Activated naive CD4-positive, alpha-beta T cell treated with anti-CD3 and anti-CD28 coated beads for 36 hours (primary cell): ENCODE measurements at places on chromosomes 16 and 17.
A peak's percentile ranks its signal among the peaks of the same experiment; 100 is the strongest.

DNA sequence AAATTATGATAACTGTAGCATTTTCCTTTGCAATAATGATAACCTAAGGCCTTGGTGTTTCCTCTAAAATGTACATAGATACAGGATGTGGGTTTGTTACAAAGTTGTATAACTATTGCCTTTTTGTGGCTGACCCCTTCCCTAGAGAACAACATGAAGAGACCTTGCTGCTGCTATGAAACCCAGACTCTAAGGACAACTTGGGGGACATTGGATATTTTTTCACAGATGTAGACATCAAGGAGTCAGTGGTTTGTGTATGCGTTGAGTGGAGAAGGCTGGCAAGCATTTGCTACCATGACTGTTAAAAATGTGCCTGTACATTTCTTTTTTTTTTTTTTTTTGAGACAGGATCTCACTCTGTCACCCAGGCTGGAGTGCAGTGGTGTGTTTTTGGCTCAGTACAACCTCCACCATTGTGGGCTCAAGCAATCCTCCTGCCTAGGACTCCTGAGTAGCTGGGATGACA lies 12.3 kb downstream of the HMOX2 start:
- DNase-seq: no peak

GRCh38 chr16:47142821-47143676 lies 696 bp downstream of the NETO2 start:
- DNase-seq: peak; percentile 64

GRCh38 chr16:76676356-76676755 lies 399.2 kb downstream of the CNTNAP4 start:
- DNase-seq: no peak

DNA sequence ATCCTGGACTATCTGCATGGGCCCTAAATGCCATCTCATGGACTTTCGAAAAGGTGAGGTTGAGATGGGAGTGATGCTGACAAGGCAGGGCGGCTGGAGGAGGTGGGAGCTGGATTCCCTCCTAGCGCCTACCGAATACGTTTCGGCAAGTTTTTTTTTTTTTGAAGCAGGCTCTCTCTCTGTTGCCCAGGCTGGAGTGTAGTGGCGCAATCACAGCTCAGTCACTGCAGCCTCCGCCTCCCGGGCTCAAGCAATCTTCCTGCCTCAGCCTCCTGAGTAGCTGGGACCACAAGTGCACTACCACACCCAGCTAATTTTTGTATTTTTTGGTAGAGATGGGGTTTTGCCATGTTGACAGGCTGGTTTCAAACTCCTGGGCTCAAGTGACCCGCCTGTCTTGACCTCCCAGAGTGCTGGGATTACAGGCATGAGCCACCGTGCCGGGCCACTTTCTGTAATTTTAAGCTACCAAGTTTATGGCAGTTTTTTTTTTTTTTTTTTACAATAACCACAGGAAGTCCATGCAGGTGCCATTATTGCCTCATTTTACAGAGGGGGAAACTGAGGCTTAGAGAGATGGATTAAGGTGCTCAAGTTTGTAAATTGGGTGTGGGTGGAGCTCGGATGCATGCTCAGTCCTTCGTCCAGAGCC lies 246.4 kb downstream of the PRKCA start:
- no peak for DNase-seq

GRCh38 chr16:1245452-1246020 lies 5.0 kb downstream of the TPSAB1 start:
- DNase-seq: no peak

DNA sequence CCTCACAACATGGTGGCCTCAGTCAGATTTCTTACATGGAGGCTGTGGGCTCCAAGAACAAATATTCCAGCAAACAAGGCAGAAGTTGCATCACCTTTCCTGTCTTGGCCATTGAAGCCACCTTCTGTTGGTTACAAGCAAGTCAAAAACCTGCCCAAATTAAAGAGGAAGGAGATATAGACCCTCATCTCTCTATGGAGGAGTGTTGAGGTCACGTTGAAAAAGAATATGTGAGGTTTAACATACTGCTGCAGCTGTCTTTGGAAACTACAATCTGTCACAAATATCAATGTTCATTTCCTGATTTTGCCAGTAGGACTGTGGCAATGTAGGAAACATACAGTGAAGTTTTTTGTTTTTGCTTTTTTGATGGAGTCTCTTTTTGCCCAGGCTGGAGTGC lies 211.4 kb downstream of the COPRS start:
- no peak for DNase-seq

DNA sequence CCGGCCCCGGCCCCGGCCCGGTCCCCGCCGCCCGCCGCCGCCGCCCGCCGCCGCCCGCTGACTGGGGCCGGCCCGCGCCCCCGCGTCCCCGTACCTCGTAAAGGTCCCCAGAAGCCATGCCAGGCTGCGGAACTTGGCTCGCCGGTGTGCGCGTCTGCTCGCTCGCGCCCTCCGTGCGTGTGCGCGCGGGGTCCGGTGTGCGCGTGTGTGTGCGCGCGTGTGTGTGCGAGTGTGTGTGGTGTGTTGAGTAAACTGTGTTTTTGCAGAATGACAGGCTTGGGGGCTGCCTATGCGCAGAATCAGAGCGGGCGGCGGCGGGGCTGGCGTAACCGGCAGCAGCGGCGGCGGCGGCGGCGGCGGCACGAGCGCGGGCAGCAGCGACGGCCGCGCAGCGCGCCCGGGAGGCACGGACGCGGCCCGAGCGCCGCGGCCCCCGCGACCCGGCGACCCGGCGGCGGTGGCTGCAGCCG lies 307 bp downstream of the CDYL2 start:
- peak; percentile 63 for DNase-seq

GRCh38 chr17:10523064-10523463 lies 4.7 kb upstream of the MYH1 start:
- no peak for DNase-seq

DNA sequence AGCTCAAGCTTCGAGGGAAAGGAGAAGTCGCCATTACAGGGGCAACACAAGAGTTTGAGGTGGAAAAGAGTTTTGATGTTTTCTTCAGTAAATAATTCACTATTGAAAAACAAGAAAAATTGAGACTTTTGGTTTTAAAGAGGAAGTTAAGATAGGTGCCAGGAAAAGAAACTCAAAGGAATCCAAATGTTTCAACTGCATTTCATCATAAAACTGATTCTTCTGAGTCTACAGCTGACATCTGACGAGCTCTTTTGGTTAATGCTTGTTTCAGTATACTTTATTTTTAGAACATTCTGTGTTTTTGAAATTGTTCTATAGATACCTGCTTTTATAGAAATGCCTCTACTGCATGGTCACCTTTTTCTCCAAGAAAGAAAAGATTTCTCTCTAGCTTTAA lies 54.0 kb downstream of the ERN1 start:
- no peak for DNase-seq

DNA sequence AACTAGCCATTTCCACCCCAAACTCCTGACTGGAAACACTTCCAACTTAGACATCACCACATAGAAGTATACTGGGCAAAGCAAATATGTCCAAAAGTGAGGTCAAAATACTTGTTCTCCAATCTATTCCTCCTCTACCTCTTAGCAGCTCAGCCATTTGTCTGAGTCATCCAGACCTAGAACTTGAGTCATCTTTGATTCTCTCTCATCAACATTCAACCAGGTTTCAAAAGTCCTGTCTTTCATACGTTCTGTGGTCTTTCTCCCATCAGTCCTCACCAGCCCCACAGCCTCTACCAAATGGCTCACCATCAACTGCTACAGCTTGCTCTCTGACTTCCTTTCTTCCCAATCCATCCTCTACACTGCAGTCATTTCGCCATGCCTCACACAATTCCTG lies 6.8 kb downstream of the ANKFY1 start:
- DNase-seq: no peak

DNA sequence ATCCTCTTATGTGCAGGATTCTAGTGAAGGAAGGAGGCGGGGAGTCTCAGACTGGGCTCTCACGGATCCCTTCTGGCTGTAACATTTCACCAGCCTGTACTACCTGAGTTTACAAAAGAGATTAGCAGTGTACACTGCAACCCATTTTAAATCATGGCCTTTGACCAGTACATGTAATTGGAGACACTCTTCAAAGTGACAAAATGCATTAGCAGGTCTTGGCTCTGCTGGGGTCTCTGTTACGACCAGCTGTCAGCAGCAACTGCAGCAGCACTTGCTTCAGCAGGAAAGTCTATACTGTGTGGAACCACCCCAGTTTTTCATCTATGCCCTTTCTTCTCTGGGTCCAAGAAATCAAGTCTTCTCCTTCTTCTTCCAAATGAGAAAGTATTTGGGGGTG lies 322.8 kb upstream of the ASIC2 start:
- no peak for DNase-seq

DNA sequence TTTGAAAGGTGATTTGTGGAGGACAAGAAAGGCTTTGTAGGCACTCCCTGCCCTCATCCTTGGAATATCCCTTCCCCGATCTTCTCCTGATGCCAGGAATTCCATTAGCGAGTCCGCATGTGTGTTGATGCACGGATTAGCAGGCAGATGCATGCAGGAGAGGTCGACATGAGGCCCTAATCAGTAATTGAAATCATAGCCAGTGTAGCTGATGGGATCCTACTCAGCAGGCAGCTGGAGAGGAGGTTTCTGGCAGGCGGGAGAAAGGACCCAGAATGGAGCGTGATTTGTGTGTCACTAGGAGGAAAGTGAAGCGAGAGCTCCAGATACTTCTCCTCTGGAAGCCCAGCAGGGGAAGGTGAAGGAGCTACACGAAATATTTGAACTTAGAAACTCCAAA lies 196.3 kb upstream of the CDH11 start:
- DNase-seq: no peak

DNA sequence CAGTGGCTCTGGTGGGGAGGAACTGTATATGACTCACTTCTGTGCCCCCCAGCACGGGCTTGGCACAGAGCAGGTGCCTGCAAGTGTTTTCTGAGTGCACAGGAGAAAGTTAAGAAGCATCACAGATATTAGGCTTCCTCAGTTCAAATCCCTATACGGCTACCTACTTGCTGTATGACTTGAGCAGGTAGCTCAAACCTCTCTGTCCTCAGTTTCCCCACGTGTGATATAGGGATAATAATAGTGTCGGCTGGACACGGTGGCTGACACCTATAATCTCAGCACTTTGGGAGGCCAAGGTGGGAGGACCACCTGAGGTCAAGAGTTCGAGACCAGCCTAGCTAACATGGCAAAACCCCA lies 95.7 kb downstream of the C16orf78 start:
- no peak for DNase-seq

DNA sequence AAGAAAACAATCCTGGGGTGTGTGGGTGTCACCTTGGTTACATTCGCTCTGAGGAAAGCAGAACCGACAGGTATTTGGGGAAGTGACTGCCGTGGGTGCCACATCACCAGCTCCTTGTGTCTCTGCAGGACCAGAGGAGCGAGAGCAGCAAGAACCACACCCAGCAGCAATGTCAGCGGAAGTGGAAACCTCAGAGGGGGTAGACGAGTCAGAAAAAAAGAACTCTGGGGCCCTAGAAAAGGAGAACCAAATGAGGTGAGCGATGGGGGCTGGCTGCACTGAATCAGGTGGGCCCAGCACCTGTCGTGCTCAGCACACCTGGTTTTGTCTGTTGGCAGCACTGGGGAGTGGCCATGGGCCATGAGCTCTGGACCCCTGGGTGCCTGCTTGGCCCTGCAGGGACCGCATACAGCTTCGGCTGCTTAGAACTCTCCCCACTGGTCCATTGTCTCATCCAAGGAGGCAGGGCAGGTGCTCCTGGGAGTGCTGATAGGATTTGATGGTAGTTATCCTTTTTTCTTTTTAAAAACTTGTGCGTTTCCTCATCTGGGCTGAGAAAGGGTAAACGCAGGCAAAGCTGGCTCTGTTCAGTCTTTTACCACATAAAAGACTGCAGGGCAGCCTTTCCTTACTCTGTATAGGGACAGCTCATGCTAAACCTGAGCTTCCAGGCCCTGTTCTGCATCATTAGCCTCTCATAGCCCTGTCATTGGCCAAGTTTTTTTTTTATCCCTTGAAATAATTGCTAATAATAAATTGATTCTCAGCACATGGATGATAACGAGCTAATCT lies 29.4 kb downstream of the HMOX2 start:
- peak; percentile 88 for DNase-seq

DNA sequence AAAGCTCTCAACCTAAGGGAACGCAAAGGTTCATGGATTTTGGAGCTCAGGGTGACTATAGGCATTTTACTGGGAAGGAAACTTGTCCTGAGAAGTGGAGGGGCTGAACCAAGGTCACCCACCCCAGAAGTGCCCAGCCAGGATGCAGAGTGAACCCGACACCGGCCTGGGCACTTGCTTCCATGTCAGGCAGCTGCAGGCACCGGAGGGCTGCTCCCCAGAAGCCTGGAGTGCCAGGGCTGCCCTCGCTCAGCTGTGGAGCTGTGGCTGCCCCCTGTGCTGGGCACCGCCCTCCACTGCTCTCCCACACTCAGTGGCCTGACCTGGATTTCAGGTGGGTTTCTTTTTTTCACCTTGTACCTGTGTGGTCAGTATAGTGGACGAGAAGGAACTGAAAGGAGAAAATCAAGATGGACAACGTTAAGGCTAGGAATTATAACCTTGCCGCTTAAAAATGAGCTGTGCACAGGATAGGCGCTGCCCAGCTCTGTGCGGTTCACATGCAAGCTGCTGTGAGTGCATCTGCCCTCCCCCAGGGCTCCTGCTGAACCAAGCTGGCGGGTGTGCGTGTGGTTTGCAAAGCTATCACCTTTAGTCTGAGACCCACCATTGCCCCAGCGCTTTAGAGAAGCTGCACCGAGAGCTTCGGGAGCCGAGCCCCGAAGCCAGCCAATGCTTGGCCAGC lies 2.2 kb downstream of the MAPK8IP3 start:
- DNase-seq: no peak

DNA sequence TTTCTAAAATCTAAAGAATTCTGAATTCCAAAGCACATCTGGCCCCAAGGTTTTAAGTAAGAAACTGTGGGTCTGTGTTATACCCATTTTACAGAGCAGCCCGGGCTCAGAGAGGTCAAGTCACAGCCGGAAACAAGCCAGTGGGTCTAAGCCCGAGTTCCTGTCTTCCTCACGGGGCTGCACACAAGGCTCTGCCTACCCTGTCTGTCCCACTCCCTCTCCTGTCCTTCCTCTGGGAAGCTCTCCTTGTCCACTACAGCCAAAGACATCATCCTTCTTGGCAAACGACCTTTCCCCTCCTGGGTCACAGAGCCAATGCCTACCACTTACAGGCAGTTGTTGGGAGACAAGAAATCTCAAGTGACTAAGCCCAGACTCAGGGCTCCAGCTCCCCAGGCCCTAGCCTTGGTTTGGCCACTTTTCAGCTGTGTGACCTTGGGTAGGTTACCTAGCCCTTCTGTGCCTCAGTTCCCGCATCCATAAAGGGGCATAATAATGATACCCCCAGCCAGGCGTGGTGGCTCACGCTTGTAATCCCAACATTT lies 55.6 kb upstream of the MAP3K14 start:
- DNase-seq: peak; percentile 2

DNA sequence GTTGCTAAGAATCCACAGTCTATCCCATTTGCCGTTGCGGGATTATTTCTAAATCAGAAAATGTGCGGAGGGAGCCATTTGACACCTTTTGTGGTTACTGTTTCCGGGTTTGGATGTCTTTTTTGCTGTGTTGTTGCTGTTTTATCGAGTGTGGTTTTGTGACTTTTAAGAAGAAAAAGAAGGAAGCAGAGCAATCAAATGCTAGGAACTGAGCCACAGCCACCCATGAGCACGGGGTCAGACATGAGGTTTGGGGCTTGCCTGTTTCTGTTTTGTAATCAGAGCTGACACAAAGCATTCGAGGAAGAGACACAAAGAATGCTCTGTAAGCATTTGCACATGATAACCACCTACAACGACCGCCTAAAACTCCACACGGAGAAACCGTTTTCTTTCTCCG lies 53.1 kb upstream of the CHMP6 start:
- DNase-seq: peak; percentile 71
